ENCODE measurements at places on chromosomes 2 and 18.
A peak's percentile ranks its signal among the peaks of the same experiment; 100 is the strongest.

DNA sequence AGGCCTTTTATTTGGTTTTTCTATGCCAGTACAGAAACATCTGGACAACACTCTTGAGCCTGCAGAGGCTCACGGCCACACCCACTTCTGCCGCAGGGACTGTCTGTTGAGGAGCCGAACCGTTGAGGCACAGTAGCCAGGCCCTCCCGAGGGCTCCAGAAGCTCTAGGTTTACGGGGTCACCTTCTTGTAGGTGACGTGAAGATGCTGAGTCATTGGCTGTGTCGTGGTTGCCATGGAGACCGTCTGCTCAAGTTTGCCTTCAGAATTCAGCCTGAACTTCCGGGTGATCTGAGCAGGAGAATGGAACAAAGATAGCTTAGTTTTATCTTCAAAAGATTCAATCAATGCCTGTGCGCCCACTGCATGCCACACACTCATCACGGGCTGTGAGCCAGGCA, 25.9 kb downstream of the BOK start:
- no peak for DNase-seq

DNA sequence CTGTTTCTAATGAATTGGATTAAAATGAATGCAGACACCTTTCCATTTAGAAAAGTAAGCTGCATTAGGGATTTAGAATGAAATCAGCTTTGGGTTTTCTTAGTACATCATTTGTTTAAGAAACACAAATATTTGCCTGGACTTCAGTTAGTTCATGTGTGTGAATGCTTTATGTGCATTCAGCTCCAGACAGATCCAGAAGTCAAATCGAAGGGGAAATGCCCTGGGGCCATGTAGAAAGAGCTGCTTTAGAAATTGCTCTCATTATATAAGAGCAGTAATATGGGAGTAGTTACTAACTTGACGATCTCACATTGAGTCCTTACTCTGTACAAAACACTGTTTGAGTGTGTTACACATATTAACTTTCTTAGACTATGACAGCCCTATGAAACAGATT, 88.0 kb upstream of the TTC39C start:
- DNase-seq, result no peak

DNA sequence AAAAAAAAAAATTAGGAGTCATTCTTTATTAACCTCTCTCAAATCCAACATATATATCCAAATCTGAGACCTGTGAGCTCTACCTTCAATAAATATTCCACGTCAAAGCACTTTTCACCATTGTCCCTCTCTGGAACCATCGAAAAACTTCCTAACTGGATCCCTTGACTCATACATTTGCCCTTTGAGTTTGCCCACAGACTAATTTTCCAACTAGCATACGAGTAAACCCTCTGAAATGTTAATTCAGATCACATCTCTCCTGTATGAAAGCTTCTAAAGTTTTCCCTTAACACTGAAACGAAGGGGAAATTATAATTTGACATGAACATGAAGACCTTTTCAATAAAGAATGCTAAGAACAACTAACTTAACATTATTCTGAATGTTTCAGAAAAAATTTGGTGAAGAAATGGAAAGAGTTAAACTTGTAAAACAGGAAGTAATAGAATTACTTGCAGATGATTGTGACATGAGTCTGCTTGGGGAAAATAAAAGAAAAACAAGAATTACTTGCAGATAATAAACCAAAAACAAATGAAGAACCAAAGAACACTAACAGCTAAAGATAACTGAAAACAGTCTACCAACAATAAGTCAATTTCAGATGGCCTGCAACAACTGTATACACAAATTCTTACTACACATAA, 110.6 kb downstream of the C2orf74 start:
- no peak for DNase-seq

- DNase-seq, result no peak
Measured at GRCh38 chr18:44601447-44601846, 79.2 kb upstream of the SETBP1 start.

DNA sequence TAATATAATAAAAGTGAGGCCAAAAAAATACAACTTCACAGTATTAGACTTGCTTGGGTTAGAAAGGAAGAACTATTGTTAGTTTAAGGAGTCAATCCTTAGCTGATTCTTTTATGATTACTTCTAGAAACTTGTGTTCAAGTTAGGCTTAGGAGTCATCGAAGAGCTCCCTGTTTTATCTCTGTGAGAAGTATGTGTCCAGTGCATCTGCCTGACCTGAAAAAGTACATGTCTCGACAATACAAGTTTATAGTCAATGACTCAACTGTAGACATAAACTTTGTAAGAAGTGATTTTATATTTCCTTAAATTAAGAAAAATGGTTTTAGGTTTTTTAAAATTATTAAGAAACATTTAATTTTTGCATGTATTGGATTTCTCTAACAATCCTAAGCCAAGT, 571.2 kb downstream of the ZEB2 start:
- DNase-seq, result no peak

- peak; percentile 7 for DNase-seq
Measured at GRCh38 chr2:241619597-241620418, 17.1 kb downstream of the THAP4 start.

GRCh38 chr2:171469176-171469575, 35.1 kb downstream of the DCAF17 start:
- DNase-seq, result no peak

DNA sequence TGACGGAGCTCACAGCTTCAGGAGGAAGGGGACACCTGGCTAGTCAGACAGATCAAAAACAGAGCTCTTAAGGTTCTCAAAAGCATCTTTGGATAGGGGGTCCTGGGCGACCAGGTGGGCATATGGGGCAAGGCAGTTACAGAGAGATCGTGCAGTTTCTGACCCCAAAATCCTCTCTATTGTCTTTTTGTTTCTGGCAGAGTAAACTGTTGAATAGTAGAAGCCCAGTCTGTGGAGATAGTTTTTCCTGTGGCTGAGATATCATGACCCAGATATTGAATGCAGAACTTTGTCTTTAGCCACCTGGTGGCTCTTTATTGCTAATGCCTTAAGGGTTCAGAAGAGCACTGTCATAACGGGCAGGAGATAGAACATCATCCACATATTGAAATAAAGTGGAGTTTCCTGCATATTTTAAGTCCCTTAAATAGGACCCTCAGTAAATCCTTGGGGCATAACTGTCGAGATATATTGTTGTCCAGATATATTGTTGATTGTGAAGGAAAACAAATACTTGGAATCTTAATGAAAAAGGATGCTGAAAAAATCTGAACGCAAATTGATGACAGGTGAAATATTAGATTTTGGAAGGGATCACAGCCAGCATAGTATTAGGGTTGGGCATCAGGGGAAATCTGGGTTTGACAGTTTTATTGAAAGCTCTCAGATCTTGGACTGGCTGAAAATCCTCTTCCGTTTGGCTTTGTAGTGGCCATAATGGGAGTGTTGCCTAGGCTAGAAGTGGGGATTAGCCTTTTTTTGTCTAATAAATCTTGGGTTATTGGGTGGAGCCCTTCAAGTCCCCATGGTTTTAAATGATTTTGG, 14.1 kb upstream of the ZDBF2 start:
- no peak for DNase-seq

GRCh38 chr18:68494802-68495581, 219.9 kb downstream of the TMX3 start:
- DNase-seq, result no peak

GRCh38 chr18:9876867-9877654, 8.7 kb upstream of the TXNDC2 start:
- no peak for DNase-seq
